ENCODE measurements at places on chromosomes 3 and 15. TPM values are rescaled to one million over a fixed set of nuclear protein-coding genes. Genes with fewer than 3 reads are reported as not detected.

TMEM40 gene
- total RNA-seq: not detected

MASP1 gene
- total RNA-seq: 109 TPM

ZPLD1 gene
- total RNA-seq: 0.12 TPM

SLTM gene
- total RNA-seq: 46.0 TPM

DNA sequence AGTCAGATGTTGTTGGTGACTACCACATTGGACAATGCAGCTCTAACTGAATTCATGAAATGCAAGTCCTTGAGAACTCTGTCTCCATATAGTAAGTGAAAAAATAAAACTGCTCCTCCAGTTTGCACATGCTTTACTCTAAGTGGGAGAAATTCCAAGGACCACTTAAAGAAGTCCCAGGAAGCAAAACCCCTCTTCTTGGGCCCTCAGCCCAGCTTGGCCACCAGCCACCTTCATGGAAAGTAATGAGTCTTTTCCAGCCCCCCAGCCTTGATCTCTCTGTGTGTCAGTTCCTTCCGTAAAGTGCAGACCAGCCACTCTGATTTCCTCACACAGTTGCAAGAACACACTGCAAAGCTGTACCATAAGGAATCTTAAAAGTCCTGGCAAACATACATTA lies 34.5 kb downstream of the DAPK2 start:
- no peak overlapping the region for H3K4me3 ChIP-seq
- H3K4me1 ChIP-seq: peaks cover 54% of the 10 kb centered on the region
- no peak for DNase-seq
- 0 out of 2 replicates have a peak, but pooled peaks cover 4% of the 10 kb centered on the region for H3K36me3 ChIP-seq

- peaks cover 2% of the 10 kb centered on the region for H3K27me3 ChIP-seq
- no peak overlapping the region for H3K27ac ChIP-seq
- no peaks in the 10 kb centered on the region for H3K36me3 ChIP-seq
- H3K4me3 ChIP-seq: no peak overlapping the region
- no peaks in the 10 kb centered on the region for H3K4me1 ChIP-seq
- DNase-seq: no peak
Observed at GRCh38 chr15:91231703-91232102, 131.6 kb downstream of the SV2B start.

DNA sequence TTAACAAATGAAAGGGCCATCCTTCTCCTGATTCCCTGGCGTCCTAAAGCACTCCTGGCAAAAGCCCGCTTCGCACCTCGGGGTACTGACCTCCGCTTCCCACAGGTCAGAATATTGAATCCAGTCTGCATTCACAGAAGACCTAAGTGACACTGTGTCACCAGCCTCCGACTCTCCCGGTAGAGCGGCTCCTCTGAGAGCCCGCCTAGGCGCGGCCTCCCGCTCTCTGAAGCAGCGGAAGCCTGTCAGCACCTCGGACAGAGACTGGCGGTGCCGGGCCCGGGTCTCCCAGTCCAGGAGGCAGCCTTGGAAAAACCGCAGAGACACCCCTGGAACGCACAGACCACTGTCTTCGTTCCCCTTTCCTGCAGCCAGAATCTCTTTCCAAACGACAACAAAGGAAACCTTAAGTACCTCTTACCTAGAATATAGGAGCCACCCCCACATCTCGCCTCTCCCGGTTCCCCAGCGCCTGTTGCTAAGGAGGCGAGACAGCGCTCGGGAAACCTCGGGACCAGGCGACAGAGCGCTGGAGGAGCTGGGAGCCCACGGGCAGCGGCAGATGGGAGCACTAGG lies 1.2 kb downstream of the GABRB3 start:
- no peak overlapping the region for H3K4me3 ChIP-seq
- H3K27ac ChIP-seq: no peak overlapping the region
- H3K4me1 ChIP-seq: no peaks in the 10 kb centered on the region
- H3K27me3 ChIP-seq: peaks cover 5% of the 10 kb centered on the region
- H3K36me3 ChIP-seq: no peaks in the 10 kb centered on the region

DNA sequence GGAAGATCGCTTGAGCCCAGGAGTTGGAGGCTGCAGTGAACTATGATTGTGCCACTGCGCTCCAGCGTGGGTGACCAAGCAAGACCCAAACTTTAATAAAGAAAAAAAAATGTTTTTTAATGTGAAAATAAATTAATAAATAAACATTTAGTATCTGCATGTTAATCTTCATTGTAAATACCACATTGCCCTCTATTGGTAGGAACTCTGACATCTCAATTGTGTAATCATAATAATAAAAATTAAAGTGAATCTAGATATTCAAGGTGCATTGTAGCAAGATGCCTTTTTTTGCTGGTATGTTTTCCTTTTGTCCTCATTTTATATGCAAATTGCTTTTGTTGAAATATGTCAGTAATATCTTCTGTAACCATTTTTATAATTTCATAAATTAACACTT lies 95.0 kb upstream of the LIMD1 start:
- no peaks in the 10 kb centered on the region for H3K4me1 ChIP-seq
- peak; percentile 61 for DNase-seq
- H3K27ac ChIP-seq: no peak overlapping the region
- peaks cover 10% of the 10 kb centered on the region for H3K36me3 ChIP-seq
- peaks cover 2% of the 10 kb centered on the region for H3K27me3 ChIP-seq

DNA sequence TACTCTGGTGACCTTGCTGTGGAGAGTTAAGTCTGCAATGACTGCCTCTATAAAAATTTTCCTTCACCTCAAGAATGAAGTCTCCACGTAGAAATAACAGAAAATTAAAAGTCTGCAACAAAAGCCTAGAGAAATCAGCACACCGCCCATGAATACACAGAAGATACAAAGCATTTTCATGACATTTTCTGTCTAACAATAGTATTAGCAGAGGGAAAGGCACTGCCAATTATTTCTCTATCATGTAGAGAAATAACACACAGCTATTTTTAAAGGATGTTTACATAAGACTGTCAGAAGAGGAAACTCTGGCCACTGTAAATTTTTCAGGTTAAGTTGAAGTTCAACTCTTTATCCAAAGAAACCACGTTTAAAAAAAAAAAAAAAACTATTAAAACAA lies 80.8 kb downstream of the GSK3B start:
- peaks cover 7% of the 10 kb centered on the region for H3K36me3 ChIP-seq
- H3K4me1 ChIP-seq: peaks cover 35% of the 10 kb centered on the region
- peaks cover 2% of the 10 kb centered on the region for H3K27me3 ChIP-seq
- no peak for DNase-seq
- no peak overlapping the region for H3K4me3 ChIP-seq

DNA sequence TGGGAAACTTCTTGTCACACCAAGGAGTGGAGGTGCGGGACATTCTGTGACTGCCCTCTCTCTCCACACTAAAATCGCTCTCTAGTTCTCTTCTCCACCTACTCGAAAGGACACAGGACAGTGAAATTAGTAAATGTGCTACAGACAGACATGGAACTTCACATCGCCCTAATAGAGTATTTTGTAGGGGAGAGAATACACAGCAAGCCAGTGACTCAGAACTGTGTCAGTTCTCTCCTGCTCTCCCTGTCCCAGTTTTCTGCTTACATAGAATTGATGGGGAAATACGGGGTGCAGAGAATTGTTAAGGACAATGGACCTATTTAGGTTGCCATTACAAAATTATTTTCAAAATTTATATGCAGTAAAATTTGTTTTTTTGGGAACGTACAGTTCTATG lies 159.6 kb upstream of the GADL1 start:
- DNase-seq: no peak
- no peak overlapping the region for H3K27ac ChIP-seq
- H3K27me3 ChIP-seq: peaks cover 4% of the 10 kb centered on the region
- H3K4me1 ChIP-seq: peaks cover 22% of the 10 kb centered on the region
- H3K4me3 ChIP-seq: no peak overlapping the region
- peaks cover 11% of the 10 kb centered on the region for H3K36me3 ChIP-seq

- H3K4me1 ChIP-seq: peaks cover 9% of the 10 kb centered on the region
- peak overlapping the region; percentile 57 for H3K4me3 ChIP-seq
- peak overlapping the region; percentile 43 for H3K27ac ChIP-seq
- DNase-seq: peak; percentile 10
Observed at GRCh38 chr3:196528639-196529233, 13.6 kb upstream of the SMCO1 start.

- DNase-seq: no peak
- peaks cover 23% of the 10 kb centered on the region for H3K4me1 ChIP-seq
- no peaks in the 10 kb centered on the region for H3K27me3 ChIP-seq
- H3K4me3 ChIP-seq: no peak overlapping the region
- peaks cover 5% of the 10 kb centered on the region for H3K36me3 ChIP-seq
Observed at GRCh38 chr3:48404440-48405342, 25.2 kb downstream of the PLXNB1 start.

GRCh38 chr3:56673781-56674457 lies 9.1 kb downstream of the TASOR start:
- H3K4me1 ChIP-seq: peaks cover 13% of the 10 kb centered on the region
- DNase-seq: no peak
- peaks cover 37% of the 10 kb centered on the region for H3K36me3 ChIP-seq
- H3K4me3 ChIP-seq: no peak overlapping the region

DNA sequence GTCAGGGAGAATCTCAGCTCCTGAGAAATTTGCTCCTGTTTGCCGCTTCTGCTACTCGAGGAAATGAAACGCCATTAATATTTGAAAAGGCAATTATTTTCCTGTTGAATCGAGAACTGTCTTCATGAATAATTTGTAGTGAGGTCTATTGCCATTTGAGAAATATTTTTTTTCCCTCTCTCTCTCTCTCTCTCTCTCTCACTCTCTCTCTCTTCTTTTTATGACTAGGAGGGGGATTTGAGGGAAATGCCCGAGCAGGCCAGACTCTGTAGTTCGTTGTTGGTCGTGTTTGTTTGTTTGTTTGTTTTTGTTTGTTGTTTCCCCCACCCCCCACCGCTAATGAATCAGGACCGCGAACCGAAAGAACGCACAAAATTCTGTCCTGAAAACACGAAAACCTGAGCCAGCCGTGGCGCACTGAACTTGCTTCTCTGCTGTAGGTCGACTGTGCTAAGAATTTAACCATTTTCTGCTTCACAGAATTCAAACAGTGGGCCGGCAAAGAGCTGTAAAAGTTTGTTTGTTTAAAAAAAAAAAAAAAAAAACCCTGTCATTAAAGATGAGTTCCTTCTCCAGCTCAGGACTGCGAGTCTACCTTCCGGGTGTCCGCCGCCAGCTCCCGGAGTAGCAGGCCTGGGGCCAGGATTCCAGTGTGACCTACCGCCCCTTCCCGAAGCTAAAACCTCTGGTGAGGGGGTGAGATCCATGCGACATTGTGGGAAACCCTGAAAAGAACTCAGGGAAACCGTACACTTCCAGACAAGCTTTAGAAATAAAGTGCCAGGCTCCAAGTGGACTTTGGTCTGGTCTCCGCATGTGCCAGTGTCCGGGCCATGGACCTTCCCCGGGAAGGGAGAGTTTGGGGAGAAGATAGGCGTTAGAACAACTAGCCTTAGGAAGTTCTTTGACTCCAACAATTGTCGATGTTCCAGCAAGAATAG lies 12.1 kb downstream of the ZIC4 start:
- peaks cover 34% of the 10 kb centered on the region for H3K4me1 ChIP-seq
- H3K27me3 ChIP-seq: peaks cover 58% of the 10 kb centered on the region
- H3K27ac ChIP-seq: peak overlapping the region; percentile 52
- H3K36me3 ChIP-seq: peaks cover 16% of the 10 kb centered on the region
- peak overlapping the region; percentile 69 for H3K4me3 ChIP-seq

GRCh38 chr3:33211444-33211843 lies 7.2 kb downstream of the SUSD5 start:
- peak; percentile 82 for DNase-seq
- no peak overlapping the region for H3K27ac ChIP-seq
- H3K4me1 ChIP-seq: peaks cover 11% of the 10 kb centered on the region
- peaks cover 18% of the 10 kb centered on the region for H3K36me3 ChIP-seq

DNA sequence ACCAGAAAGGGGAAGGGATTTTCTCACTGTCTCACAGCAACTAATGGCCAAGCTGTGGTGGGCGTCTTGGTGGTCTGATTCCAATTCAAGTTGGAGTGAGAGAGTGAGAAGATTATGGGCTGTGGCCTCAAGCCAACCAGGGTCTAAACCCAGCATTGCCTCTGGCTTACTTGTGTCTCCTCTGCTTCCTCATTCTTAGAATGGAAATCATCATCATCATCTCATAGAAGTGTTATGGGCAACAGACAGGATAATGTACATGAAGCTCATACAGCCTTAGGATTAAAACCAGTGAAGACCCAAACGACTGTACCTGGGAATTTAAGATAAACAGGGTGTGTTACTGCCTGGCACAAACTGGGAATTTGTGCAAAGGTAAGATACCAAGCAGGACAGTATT lies 29.1 kb upstream of the IREB2 start:
- no peak for DNase-seq
- peaks cover 15% of the 10 kb centered on the region for H3K4me1 ChIP-seq
- peaks cover 13% of the 10 kb centered on the region for H3K27me3 ChIP-seq
- H3K36me3 ChIP-seq: no peaks in the 10 kb centered on the region
- H3K4me3 ChIP-seq: no peak overlapping the region

DNA sequence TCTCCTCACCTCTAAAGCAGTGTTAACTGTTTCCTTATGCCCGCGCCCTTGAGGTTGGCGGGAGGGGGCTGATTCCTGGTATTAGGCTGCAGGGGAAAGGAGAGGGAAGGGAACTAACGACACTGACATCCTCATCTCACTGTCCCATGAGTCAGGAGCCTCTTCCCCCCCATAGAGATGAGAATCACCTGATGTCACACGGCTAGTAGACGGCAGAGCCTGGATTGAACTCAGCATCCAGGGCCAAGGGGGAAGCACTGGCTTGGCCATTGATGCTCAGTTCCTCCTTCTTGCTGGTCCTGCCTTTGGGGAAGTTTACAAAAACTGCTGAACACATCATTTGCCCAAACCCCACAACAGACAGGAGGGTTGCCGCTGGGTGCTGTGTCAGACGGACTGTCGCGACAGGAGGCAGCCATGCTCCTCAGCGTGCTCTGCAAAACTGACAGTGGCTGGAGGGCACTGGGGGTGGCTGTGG lies 38.5 kb downstream of the IDH2 start:
- H3K27ac ChIP-seq: no peak overlapping the region
- H3K4me3 ChIP-seq: no peak overlapping the region
- peaks cover 2% of the 10 kb centered on the region for H3K27me3 ChIP-seq
- DNase-seq: no peak
- no peaks in the 10 kb centered on the region for H3K36me3 ChIP-seq
- H3K4me1 ChIP-seq: no peaks in the 10 kb centered on the region

- H3K4me1 ChIP-seq: no peaks in the 10 kb centered on the region
- H3K27ac ChIP-seq: no peak overlapping the region
- DNase-seq: no peak
- H3K4me3 ChIP-seq: no peak overlapping the region
- no peaks in the 10 kb centered on the region for H3K36me3 ChIP-seq
- peaks cover 10% of the 10 kb centered on the region for H3K27me3 ChIP-seq
Observed at GRCh38 chr15:58407778-58408177, 24.0 kb upstream of the LIPC start.
